ENCODE measurements at places on chromosomes 12 and 14.
A peak's percentile ranks its signal among the peaks of the same experiment; 100 is the strongest.

GRCh38 chr12:129563266-129563665 is 340.6 kb downstream of the TMEM132D start:
- DNase-seq, result no peak

GRCh38 chr12:120496413-120497340 is 764 bp downstream of the DYNLL1 start:
- peak; percentile 29 for DNase-seq

DNA sequence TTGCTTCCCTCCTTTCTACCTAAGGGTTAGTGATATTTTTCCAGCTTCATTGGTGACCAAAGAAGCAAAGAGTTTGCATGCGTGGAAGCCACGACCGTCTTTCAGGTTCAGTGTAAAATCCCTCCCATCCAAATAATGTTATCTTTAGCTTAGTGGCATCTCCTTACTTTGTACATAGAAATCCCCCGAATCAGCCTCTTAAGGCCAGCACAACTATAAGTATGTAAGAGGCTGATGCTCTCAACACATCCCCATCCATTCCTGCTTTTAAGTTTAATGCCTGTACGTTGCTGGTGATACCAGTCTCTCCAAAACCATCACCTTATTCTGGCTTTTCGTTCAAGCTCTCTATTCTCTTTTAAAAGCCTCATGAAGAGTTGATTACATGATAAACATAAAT is 14.6 kb downstream of the CDKN1B start:
- no peak for DNase-seq

- DNase-seq, result no peak
Measured at GRCh38 chr14:77037215-77037937, 8.9 kb upstream of the IRF2BPL start.

GRCh38 chr12:67202011-67202677 is 67.0 kb upstream of the CAND1 start:
- no peak for DNase-seq

DNA sequence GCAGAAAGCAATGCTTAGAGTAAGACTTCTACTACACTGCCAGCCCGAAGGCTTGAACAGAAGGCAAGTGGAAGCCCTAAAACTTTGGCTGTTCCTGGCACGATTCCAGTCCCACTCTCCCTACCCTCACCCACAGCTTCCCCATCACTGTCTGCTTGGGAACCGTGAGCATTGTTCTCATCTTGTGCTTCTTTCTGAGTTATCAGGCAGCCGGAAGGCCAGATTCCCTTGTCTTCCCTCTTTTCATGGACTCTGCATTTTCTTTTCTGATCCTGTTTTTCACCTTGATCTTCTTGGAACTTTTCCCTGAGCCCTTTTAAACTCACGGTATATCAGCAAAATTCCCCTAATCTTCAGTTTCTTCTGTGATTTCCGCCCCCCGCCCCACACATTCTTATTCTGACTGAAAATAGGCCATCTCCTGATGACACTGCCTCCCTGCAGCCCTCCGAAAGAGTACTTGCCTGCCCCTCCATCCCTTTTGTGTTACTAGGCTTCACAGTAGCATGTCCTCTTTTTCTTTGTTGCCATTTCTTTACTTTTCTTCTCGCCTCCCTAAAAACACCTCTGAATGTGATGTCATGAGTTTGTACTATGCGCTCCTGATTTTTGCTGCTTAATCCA is 29.9 kb downstream of the RCOR1 start:
- no peak for DNase-seq

DNA sequence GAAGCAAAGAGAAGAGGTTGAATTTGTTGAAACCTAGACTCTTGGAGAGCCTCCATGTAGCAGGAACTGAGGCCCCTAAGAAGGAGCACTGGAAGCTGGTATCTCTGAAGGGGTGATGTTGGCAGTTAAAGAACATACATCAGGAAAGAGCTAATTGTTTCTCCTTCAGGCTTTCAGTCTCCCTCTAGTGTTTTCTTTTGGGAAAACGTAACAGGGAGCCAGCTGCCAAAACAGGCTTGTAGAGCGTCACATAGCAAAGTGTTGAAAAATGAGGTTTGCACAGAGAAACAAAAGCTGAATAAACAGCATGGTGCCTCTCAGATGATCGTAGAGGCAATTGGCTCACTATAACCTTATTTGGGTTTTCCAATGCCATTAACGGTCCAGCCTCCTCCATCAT is 46.9 kb upstream of the CAND1 start:
- DNase-seq, result no peak

GRCh38 chr12:23482571-23482970 is 466.9 kb downstream of the SOX5 start:
- no peak for DNase-seq

DNA sequence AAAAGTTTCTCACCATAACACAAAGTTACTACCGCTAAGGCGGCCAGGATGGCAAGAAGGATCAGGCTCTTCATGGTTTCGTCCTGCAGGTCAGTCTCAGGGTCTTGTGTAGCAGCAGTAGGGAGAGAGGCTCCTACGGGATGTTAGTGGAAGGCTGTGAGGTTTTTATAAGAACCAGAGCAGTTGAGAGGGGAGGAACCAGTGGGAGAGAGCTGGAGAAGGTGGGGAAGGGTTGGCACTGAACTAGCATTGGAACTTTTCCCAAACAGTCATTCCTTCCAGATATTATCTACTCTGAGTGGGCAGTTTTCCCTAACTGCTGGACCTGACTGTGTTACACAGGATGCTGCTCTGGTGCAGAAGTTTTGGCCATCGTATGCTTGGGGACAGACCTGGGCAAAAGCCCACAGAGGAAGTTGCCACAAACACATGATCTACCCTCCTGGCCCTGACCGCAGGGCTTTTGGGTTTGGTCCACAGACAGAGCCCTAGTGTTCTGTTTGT is at the start of gene MGP:
TSS of gene MGP (minus strand) at position 137 of the 504 bp plus-strand sequence. CDS start at position 74, 63 bp downstream.
- DNase-seq, result no peak

GRCh38 chr12:76029982-76030340 is 1.6 kb downstream of the PHLDA1 start:
- DNase-seq, result no peak

Data from activated naive CD4-positive, alpha-beta T cell treated with anti-CD3 and anti-CD28 coated beads, Interleukin-2, amount 50 U/mL, for 72 hours (primary cell).